ENCODE measurements at places on chromosomes 7 and 10.

- DNase-seq, result no peak
These were observed 68.1 kb downstream of the EXOC6 start for GRCh38 chr10:92916433-92916832.

DNA sequence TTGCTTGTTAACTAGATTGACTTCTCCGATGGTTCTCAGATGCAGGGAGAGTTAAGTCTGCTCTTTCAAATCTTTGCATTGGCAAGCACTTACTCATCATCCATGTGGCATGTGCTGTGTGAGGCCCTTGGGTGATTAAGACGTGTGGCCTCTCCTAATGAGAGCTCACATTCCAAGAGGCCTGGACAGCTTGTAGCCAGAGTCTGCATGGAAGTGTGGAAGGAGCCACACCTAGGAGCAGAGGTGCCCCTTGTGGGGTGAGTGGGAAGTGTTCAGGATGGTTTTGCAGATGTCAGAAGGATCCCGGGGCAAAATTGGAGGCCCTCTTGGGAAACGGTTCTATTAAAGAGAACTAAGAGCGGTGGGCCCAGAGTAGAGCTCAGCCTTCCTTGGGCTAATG lies 225.9 kb downstream of the PAXIP1 start:
- no peak for DNase-seq

- no peak for DNase-seq
These were observed 192.7 kb upstream of the LRGUK start for GRCh38 chr7:133934262-133934976.

DNA sequence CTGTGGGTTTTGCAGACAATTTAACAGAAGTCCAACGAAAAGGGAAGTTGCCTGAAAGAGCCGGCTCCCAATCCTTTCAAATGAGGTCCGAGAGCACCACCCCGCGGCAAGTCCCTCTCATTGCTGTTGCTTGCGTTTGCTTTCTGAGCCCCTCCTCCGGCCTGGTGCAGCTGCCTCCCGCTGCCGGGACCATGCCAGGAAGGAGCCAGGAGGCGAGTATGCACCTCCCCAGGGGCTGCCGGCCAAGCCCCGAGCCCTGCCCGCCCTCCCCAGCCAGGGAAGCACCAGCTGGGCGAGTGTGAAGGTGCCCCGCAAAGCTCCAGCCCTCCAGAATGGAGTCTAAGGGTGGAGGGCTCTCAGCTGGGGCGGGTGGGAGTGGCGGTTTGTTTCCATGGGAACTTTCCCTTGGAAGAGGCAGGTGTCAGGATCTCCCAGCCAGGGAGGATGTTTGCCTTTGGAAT lies 25.8 kb upstream of the PPP2R2D start:
- DNase-seq, result peak; percentile 60

GRCh38 chr10:58704671-58705141 lies 192.0 kb downstream of the BICC1 start:
- no peak for DNase-seq

DNA sequence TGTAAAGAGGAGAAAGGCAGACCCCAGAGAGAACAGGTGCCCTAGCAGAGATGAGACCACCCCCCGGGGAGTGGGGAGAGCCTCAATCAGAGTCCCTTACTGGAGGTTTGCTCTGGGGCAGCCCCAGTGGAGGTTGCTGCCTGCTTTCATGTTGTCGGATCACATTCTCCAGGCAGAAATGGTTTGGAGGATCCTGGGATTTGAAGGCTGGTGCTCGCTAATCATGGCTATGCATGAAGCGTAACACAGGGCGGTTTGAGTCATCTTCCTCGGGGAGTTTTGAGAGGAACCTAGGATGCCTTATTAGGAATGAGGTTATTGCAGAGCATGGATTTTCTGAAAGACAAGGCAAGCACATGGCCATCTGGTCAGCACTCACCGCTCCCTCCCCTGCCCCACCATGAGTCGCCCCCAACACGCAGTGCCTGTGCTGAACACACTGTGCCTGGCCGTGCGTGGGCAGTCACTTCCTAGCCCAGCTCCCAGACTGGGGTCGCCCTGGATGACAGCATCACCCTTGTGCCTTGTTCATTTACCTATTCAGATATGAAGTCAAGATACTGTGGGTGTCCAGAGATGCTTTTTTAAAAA lies 319.9 kb downstream of the DPP6 start:
- DNase-seq, result no peak

GRCh38 chr7:20218279-20218678 lies 1.1 kb upstream of the MACC1 start:
- no peak for DNase-seq

GRCh38 chr7:28474640-28475039 lies 62.3 kb downstream of the CREB5 start:
- no peak for DNase-seq

- no peak for DNase-seq
These were observed 58.6 kb downstream of the EBLN1 start for GRCh38 chr10:22159180-22159579.

DNA sequence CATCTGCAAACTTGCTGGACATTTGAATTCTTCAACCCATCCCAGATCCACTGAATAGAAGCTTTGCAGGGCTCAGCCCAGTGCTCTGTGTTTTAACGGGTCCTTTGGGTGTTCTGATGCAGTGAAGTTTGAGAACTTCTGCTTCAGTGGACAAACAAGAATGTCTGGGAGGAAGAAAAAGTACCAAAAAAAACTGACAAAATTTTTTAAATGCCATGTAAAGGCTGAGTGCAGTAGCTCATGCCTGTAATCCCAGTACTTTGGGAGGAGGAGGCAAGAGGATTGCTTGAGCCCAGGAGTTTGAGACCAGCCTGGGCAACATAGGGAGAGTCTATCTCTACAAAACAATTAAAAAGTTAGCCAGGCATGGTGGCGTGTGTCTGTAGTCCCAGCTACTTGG lies 51.8 kb upstream of the FRMD4A start:
- DNase-seq, result no peak

DNA sequence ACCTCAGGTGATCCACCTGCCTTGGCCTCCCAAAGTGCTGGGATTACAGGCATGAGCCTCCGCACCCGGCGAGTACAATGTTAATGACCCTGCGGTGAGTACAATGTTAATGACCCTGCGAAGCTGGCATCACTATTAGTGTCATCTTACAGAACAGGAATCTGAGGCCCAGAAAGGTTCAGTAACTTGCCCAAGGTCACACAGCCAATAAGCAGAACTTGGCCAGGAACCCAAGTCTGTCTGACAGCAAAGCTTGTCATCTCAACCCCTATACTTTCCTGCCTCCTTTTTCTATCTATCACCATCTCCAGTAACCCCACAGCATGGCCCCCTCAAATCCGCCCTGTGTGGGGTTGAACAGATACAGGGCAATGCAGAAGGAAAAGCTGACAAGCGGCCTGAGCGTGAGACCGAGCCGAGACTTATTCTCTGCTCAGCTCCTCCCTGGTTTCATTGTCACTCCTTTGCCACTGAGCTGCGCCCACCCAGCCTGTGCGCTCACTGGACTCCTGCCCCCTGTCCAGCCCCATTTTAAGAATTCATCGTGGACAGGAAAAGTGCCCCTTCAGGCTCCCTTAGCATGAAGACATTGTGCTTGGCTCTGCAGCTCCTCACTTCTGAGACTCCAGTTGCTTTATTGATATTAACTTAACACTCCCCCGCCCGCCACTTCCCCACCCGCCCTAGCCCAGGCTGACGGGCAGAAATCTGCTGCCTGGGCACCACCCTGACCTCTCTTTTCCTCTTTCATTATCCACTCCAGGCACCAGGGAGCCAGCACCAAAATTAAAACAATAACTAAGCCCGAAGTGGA lies 58.1 kb upstream of the LBX1 start:
- no peak for DNase-seq

- no peak for DNase-seq
These were observed 11.7 kb downstream of the HSPA12A start for GRCh38 chr10:116730464-116731260.

DNA sequence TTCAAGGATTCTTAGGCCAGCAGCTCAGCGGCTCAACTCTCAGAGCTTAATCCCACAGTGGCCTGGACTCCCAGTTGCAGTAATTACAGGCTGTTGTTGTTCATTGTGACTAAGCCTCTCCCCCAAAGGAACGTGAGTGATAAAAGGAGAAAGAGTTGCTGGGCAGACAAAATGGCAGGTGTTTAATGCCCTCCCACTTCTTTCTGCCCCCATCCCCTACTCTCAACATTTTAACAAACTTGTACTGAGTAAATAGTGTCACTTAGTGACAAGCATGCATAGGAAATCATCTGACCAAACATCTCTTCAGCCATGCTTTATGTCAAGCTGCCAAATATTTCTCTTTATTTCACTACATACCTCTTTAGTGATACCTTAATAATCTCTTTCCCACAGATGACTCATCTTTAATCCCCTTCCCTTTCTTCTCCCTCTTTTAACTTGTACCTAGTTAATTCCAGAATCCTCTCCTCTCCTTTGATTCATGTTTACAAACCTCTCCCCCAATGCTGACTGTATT lies 12.4 kb upstream of the MTERF1 start:
- DNase-seq, result no peak

DNA sequence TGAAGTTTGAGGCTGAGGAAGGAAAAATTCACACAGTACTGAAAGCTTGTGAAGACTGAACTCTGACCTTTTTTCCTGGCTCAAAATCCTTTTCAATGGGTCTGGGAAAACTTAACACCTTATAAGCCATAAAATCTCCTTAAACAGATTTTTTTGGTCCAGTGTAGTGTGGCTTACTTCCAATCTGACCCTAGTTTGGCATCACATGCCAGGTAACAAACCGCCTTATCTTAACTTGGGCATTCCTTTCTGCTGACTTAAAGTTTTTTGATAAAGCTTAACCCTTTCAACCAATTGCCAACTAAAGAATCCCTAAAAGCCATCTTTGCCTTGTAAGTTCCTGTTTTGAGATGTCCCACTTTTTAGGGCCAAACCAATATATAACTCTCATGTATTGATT lies 13.2 kb upstream of the ITPRID1 start:
- no peak for DNase-seq

GRCh38 chr10:125086691-125087090 lies 73.7 kb downstream of the CTBP2 start:
- DNase-seq, result no peak

- DNase-seq, result no peak
These were observed 418.9 kb downstream of the MDFIC start for GRCh38 chr7:115340828-115341227.

- DNase-seq, result no peak
These were observed 114.4 kb downstream of the NPSR1 start for GRCh38 chr7:34772296-34772938.

DNA sequence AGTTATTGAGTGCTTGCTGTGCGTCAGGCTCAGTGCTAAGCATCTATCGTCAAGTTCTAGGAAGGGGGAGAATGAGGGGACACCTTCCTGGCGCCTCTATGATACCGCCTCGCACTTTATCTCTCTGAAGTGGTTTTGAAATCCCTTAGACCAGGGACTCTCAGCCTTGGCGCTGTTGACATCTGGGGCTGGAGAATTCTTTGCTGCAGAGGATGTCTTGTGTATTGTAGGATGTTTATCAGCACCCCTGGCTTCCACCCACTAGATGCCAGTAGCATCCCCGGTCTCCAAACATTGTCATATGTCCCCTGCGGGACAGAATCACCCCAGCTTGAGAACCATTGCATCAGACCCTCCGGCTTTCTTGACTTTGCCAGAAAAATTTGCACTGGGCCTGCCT lies 285.5 kb downstream of the CCDC3 start:
- DNase-seq, result no peak

DNA sequence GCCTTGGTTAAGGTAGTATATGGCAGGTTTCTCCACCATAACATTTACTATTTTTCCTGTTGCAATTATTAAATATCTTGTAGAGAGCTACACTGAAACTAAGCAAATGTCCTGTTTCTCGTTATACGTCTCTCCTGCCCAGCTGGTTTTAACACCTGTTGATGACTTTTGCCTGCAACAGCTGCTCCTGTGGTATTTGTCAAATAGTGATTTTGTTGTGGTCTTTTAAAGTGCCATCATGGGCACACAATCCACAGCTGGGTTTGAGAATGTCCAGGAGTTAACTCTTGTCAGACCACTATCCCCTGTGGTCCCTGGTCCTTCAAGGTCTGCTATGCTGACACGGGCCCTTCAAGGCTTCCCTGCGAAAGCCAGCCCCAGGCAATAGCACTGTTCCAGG lies 24.9 kb upstream of the SEC61G start:
- DNase-seq, result no peak

GRCh38 chr10:656883-657282 lies 32.6 kb downstream of the DIP2C start:
- DNase-seq, result no peak

DNA sequence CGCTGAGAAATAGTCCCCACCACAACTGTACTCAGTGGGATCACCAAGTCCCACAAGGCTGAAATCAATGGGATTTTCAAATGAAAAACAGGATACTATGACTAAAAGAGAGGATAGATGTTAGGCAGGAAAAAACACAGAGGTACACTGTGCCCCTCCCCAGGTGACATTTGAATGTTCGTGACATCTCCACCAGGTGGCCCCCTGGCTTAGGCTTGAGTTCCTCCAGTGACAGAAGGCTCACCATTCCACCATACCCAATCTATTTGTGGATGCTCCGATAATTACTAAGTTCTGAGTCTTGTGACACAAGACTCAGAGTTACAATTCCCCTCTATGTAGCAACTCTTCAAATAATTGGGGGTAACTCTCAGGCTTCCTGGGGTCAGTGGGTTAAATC lies 77.5 kb upstream of the KCNMA1 start:
- DNase-seq, result peak; percentile 26

GRCh38 chr10:8315619-8316021 lies 261.1 kb downstream of the GATA3 start:
- DNase-seq, result no peak

DNA sequence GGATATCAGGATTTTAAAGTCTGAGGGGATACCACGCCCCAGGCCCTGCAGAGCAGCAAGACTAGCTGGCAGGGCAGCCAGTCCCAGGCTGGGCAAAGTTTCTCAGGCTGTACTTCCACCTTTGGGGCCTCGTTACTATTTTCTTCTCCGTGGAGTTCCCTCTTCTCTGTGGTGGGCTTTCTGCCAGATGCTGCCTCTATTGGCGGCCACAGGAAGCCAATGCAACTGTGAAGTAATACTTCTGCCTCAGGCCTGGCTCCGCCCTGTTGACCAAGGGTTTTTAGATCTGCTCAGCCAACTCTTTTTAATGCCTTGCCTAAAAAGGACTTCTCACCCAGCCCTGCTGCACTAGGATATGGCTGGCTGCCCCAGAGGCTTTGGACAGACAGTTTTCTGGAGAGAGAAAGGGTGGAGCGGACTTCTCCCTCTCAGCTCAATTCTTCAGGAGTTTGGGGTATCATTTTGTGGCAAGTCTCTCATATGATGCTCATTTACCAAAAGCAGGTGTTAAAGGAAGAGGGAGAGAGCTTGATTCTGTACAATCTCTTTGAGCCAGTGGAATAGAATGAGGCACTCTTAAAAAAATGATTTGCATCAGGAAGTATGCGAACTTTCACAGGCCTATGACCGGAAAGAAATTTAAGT lies 67.4 kb downstream of the HHEX start:
- no peak for DNase-seq

DNA sequence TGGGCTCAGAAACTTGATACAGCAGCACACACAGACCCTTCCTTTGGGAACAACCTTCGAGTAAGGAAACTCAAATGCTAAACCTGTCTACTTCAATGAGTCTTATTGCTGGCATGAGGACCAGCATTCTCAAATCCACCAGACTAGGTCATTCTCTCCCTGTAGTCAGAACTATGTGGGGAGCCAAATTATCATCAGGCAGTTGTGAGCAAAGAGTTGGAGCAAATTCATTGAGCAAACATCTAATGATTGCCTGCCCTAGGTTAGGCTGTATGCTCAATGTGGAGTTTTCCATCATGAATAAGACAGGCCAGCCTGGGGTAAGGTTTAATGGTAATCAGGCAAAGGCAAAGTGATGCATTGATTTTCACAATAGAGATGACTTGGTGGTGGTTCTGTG lies 3.6 kb downstream of the EPDR1 start:
- no peak for DNase-seq
